Dermis blood vessel endothelial cell (primary cell): ENCODE measurements at places on chromosomes 3 and 15.

DNA sequence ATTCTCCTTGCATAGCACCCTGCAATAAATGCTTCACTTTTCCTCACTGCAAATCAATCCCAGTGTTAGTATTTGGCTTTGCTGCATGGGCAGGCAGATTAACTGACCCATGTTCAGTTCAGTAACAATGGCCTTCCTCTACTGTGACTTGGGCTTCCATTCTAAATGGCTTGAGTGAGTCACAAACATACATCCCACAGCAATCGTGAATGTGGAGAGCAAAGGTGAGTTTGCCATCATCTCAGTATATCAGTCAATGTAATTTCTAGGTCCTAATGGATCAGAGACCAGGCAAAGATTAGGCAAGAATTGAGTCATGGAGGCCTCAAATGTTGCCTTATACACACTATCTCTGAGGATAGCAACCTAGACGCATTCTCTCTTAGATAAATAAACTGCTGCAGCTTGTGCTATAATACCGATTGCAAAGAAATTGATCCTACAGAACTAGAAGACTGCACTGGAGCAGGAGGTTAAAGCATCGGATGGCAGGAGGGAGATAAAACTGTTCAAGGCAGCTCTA is 8.3 kb upstream of the ATP8B4 start:
- no peak for DNase-seq

DNA sequence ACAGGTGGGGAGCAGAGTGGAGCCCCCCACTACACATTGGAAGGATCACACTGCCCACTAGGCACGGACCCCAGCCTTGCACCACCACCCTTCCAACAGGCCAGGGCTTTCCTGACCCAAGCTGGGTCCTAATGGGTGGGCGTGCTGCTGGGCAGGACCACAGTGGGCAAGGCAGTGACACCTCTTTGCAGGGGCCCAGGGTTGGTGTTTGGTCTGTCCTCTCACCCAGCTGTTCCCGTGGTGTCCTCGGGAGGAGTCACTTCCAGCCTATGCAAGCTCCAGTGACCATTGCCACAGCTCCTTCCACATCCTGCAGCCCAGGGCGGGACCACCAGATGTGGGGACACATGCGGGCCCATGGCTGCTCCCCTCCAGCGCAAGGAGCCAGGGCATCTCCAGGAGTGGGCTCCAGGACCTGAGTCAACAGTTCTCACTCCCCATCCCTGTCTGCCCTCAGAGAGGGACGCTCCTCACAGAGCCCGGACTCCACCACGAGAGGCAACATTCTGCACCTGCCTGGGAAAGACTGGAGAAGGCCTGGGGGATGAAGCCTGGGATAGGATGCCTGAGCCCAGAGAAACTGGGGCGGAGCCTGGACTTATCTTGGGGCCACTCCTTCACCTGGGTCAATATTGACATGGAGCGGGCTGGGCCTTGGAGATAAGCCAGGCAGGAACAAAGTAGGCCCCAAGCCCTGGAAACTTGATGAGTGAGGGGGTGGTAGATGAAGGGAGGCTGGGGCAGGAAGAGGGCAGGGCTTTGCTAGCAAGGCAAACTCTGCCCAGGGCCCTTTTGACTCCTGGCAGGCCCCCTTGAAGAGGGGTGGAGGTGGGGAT is 3.9 kb upstream of the VILL start:
- no peak for DNase-seq

DNA sequence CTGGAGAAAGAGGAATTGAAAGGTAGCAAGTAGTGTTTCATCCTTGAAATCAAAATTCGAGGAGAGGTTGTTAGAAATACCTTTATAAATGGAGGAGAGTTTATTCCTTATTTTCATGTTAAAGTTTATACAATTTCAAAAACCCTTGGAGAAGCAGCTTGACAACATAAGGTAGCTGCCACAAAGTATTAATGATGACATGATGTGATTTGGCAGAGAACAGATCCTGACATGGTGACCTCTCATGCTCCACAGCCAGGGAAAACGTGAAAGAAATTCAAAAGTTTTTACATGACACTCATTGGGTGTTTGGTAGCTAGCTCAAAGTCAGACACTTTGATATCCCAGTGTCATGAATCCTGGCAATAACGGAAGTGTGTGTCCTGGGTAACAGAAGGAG is 320.8 kb downstream of the GBE1 start:
- DNase-seq = no peak

DNA sequence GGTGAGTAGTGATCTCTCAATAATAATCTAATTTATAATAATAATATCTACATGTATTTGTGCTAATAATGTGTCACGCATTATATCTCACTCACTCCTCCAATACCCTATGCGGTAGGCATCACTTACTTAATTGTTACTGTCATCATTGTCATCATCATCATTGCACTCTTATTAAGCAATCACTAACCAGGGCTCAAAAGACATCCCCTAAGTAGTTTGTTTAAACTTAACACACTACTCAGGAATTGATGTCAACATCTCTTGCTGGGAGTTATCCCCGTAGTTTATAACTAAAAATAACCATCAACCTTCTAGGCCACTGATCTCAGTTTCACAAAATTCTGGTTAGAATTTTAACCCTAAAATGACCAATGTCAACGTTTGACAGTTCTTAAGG is 56.8 kb upstream of the ICE2 start:
- DNase-seq = no peak

- DNase-seq = no peak
These were observed 60.1 kb downstream of the FNDC3B start for GRCh38 chr3:172099495-172099808.

DNA sequence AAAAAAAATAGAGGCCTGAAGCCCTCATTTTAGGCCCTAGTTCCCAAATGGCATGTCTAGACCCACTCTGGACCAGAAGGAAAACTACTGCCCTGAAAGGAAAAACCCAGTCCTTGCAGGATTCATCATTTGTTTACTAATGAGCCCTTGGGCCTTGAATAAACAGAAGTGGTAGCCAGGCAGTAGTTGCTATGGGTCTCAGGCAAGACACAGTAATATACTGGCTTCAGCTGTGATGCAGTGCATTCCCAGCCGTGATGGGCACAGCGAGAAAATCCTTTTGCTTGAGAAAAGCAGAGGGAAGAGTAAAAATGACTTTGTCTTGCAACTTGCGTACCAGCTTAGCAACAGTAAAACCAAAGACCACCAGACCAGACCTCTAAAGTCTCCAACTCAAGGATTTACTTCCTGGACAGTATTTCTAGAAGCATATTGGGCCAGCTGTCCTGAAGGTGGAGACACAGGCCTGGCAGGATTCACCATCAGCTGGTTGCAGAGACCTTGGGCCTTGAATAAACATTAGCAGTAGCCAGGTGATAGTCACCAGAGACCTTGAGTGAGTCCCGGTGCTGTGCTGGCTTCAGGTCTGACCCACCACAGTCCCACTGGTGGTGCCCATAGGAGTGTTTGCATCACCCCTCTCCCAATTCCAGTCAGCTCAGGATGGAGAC is 208.3 kb upstream of the SLITRK3 start:
- DNase-seq = no peak

DNA sequence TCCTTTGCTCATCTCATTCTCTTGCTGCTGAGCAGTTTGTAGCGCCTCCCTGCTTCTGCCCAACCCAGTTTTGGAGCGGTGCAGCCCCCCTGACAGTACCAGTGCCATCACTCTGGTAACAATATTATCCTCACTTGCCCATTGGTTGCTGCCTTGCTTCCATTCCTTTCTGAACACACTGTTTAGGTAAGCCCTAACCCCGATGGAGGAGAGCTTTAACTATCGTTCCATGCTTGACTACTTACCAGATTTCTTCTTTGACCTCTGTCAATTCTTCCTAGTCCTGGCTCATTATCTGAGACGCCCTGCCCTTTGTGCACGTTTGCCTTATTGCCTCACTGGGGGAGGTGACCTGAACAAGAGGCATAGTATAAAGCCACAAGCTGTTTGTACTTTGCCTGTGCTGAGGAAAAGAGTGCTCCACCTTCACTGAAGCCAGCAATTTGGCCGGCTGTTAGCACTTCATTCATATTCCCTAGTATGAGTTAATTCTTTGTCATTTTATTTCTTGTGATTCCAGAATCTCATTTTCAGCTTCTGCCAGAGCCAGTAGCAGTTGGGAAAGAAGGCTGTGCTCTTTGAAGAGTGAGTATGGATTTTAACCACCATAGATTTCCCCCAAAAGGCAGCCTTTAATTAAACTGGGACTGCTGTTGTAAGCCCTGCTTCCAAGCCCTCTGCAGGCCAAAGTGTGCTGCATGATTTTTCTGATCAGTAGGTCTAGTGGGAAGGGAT is 11.9 kb downstream of the ABHD6 start:
- peak; percentile 24 for DNase-seq

DNA sequence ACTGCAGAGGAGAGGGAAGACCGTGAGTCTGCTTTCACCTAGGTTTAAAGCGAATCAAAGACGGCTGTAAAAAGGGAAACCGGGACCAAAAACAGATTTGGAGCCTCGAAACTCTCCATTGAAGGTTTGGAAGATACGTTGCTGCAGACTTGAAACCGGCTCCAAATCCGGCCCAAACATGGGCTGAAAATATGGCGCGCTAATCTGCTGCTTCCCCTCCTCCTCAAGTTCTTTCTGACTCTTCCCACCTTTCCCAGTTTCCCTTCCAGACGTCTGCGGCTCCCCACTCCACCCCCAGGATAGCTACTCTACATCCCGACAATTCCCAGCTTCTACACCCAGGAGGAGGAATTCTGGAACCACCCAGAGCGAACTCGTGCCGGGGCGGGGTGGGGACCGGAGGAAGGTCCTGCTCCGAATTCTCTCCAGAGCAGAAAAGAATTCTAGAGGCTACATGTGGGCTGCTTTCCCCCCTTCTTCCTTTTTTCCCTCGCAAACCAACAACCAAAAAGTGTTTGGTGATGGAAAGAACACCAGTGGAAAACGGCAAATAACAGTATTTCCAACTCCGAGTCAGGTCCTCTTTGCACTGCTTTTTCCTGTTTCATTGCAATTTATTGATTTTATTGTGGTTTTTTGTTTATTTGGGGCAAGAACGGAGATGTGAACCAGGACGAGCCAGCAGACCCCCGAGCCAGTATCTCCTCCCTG is 8.5 kb downstream of the EOMES start:
- DNase-seq = peak; percentile 11

- no peak for DNase-seq
These were observed 6.0 kb upstream of the AMOTL2 start for GRCh38 chr3:134380249-134380648.

GRCh38 chr3:57755368-57755675 is 787 bp upstream of the SLMAP start:
- peak; percentile 82 for DNase-seq

GRCh38 chr3:102329066-102329465 is 105.7 kb upstream of the ZPLD1 start:
- no peak for DNase-seq

- peak; percentile 89 for DNase-seq
These were observed 56.0 kb downstream of the SLC25A26 start for GRCh38 chr3:66276705-66277274.

DNA sequence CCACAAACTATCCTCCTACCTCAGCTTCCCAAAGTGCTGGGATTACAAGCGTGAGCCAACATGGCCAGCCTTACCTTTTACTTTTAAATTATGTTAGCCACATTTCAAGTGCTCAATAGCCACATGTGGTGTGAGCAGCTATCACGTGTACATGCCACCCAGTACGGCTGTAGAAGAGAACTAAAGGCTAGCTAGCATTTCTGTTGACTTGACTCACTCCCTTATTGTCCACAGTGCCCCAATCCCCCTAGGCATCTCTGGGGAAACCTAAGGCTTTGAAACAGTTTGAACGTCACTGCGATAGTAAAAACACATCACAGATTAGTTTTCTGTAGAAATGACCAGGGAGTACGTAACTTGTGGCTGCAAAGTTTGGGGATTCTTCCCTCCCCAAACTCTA is 12.0 kb downstream of the C15orf40 start:
- DNase-seq = no peak

- no peak for DNase-seq
These were observed 210.2 kb upstream of the LYSMD4 start for GRCh38 chr15:99943466-99943865.

DNA sequence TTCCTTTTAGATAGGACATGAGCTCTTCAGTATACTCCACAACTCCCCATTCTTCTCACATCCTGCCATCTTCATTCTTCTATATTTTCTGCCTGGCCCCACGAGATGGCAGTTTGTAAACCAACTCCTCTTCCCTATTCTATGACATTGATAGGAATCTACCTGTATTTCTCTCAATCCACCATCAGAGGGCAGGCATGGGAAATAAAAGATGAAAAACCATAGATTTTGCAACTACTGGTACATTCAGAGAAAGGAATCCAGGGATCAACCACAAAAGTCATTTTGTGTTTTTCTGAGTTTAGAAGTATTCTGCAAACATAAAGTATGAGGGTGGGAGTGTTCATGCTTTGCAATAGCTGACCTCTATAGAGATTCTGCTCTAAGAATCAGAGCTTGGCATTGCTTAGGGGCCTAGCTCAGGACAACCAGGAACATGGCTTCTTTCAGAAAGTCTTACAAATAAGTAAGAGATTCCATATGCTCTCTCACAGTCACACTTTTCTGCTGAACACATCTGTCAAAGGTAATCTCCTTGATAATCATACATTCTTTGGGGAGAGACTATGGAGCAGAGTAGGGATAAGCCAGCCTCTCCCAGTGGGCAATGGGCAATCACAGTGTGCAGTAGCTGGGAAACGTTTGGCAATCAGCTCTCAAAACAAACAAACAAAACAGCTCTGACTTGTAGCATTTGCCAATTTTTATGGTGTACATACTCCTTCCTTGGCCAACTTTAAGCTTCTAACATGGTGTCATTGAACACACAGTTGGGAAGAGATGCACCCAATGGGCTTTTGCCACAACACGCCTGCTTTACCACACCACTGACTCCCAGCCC is 43.1 kb upstream of the SLC25A36 start:
- DNase-seq = peak; percentile 60

DNA sequence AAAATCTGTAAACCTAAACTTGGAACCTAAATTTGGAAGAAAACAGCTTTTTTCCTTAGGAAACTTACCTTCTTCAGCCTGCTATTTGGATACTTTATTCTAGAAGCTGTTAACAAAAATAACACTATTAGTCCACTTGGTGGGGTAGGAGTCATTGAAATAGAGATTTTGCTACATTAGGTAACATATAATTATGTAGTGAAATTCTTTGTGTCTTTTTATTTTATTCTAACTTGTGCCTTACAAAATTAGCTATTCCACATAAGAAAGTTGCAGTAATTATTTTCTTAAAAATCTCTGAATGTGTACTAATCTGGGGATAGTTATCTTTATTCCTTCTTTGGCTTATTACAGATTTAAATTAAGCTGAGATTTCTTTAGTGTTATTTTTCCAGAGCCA is 360.4 kb upstream of the ROBO2 start:
- DNase-seq = no peak

- DNase-seq = no peak
These were observed 107.7 kb downstream of the ETFA start for GRCh38 chr15:76203346-76204108.

DNA sequence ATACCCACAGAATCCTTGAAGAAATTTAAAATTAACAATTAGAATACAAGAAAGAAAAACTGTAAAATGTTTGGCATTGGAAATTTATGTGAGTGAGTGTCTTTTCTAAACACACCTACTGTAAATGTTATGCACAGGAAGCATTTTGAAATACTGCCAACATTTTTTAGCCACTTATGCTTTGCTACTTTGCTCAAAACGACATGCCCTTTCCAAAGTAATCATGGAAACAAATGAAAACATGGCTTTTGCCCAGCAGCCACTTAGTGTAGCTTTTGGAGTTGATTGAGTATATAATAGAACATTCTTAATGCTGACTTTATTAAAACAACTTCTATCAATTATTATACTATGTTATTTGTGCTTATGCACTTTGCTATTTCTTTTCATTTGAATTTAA is 823.0 kb downstream of the CADM2 start:
- DNase-seq = no peak

GRCh38 chr3:4994144-4994730 is 15.0 kb downstream of the BHLHE40 start:
- peak; percentile 39 for DNase-seq
